RPMI7951 (cell line): ENCODE measurements at places on chromosomes 4 and X. TPM values are rescaled to one million over a fixed set of nuclear protein-coding genes. Genes with fewer than 3 reads are reported as not detected.

DNA sequence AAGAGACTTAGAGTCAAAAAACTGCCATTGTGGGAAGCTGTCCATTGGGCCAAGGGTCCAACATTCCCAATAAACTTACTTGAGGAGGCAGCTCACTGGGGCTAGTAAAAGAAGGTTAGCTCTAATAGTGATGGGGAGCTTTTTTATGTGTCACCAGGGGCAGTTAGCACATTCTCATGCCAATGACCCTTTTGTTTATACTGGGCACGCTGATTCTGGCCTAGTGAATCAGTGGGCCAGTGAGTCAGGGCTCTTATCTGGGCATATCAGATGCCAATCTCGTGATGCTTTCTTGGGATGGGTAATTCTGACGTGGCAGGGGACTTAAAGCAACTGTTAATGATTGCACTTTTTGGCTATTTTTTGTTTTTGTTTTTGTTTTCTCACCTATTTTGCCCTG is 27.8 kb downstream of the TCEAL1 start:
- DNase-seq: peak; percentile 87

DNA sequence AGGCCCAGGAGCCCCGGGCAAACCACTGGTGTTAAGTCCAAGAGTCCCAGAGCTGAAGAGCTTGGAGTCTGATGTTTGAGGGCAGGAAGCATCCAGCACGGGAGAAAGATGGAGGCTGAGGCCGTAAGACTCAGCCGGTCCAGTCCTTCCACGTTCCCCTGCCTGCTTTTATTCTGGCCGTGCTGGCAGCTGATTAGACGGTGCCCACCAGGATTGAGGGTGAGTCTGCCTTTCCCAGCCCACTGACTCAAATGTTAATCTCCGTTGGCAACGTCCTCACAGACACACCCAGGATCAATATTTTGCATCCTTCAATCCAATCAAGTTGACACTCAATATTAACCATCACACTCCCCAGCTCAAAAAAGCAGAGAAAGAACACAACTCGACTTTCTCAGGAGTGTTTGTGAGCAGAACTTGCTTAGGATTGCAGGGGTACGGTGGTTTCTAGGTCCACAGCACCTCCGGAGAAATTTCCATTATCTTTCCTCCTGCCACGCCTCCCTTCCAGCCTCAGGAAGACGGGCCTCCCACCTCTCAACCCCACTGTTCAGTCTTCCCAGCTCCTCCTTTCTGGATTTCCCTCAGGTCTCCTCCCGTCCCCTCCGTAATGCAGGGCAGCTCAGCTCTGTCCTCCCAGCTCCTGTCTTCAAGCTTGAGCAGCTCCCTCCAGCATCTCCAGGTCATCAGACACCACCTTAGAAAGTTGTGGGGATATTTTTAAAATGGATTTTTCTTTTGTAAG is 13.3 kb upstream of the TMEM271 start:
- DNase-seq: no peak

- no peak for DNase-seq
Measured at GRCh38 chr4:23423540-23423939, 466.3 kb downstream of the PPARGC1A start.

- DNase-seq: no peak
Measured at GRCh38 chr4:38167973-38168372, 207.8 kb downstream of the PTTG2 start.

- DNase-seq: peak; percentile 27
Measured at GRCh38 chr4:23039818-23040217, 347.1 kb downstream of the GBA3 start.

GRCh38 chr4:72432282-72432681 is 136.7 kb downstream of the ADAMTS3 start:
- no peak for DNase-seq

DNA sequence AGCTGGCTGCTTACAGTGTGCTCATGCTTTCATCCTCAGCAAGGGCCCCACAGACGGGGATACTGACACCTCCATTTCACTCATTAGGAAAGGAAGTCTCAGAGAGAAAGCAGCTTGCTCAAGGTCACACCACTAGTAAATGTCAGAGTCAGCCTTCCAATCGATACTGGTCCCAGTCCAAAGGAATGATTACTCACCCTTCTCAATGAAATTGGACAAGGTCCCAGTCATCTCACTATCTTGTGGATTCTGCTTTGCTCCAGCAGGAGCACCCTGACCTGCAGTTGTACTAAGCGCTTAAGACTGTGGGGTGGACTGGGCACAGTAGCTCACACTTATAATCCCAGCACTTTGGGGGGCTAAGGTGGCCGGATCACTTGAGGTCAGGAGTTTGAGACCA is 132.2 kb upstream of the SLC34A2 start:
- no peak for DNase-seq

DNA sequence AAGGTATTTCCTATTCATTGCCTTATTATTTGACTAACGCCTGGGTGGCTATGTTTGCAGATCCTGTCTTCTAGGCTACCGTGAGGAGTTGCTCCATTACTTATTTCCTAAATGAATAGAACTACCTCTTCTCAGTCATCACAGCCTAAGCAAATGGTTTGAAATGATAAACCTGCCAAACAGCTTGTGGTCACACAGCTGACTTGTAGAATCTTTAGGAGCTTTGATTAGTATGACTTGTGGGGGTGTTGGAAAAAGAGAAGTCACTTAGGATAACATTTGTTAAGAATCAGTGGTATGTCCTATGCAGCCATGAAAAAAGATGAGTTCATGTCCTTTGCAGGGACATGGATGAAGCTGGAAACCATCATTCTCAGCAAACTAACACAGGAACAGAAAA is 169.3 kb downstream of the PPARGC1A start:
- DNase-seq: no peak

GRCh38 chr4:87422104-87423052 is at the start of gene NUDT9:
TSS of gene NUDT9 (plus strand) at chr4:87422573. CDS start at chr4:87422906, 333 bp downstream.
- peak; percentile 94 for DNase-seq

The NPNT gene
- total RNA-seq: not detected in 2 replicates

The FAM53A gene
- total RNA-seq: 0.78 and 1.1 TPM in 2 replicates

The TCP11X2 gene
- total RNA-seq: not detected in 2 replicates

The ZNF185 gene
- 2.9 and 3.3 TPM in 2 replicates for total RNA-seq

The VSIG1 gene
- not detected in 2 replicates for total RNA-seq

The SSX1 gene
- total RNA-seq: 0.49 and 2.0 TPM in 2 replicates
